ENCODE measurements at places on chromosomes 3 and 15.

GRCh38 chr3:79310016-79310415, 457.8 kb downstream of the ROBO1 start:
- DNase-seq: no peak

GRCh38 chr3:110856916-110857315, 214.7 kb upstream of the NECTIN3 start:
- no peak for DNase-seq

DNA sequence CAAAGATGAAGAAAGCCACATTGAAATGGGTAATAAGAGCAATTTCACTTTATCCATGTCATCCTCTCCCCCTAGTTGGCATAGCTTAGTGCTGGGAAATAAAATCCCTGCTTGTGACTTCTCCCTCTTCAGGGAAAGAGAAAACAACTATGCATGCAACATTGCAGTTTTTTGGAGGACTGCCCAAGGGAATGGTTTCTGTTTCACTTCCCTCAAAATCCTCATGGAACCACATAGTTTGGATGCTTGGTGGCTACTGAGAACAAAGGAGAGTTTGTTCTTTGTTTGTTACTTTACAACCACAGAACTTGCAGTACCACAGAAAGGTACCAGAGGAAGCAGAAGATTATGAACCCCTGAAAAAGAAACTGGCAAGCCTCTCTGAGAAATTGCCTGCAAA, 384.6 kb upstream of the RORA start:
- no peak for DNase-seq

GRCh38 chr15:32747921-32748342, 30.1 kb downstream of the GREM1 start:
- DNase-seq: no peak

DNA sequence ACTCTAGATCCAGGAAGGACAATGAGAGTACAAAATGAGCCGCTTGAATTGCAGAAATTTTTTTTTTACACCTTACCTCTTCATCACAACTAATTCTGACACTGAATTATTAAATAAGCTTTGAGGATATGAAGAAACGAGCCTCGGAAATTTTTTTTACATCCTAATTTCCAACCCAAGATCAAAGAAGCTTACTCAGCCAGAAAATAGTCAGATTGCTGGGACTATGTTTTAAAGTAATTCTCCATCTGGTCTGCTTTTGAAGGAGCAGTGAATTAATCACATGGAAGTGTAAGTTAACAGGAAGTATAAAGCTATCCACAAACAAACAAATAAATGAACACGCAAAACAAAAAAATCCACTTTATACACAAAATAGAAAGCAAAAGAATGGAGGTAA, 437.0 kb upstream of the KCNMB2 start:
- DNase-seq: no peak

DNA sequence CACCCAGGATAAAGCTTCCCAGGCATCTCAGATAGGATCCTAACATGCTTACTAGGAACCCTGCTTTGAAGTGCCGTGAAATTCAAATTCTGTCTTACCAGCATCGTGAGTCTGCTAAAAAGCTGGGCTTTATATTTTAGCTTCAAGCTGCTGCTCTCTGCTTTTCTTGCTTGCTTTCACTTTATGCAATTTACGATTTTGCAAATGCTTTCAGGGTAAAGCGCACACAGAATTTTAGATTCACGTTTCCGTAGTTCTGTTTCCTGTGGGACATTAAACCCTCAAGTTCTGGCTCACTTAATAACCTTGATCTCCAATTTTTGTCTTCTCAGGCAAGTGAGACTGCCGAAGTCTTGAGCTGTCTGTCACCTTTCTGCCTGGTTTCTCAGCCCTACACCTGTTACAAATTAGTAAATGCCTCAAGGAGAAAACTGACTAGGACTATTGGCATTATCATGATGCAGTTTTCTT, 170.5 kb upstream of the TGFBR2 start:
- DNase-seq: no peak

DNA sequence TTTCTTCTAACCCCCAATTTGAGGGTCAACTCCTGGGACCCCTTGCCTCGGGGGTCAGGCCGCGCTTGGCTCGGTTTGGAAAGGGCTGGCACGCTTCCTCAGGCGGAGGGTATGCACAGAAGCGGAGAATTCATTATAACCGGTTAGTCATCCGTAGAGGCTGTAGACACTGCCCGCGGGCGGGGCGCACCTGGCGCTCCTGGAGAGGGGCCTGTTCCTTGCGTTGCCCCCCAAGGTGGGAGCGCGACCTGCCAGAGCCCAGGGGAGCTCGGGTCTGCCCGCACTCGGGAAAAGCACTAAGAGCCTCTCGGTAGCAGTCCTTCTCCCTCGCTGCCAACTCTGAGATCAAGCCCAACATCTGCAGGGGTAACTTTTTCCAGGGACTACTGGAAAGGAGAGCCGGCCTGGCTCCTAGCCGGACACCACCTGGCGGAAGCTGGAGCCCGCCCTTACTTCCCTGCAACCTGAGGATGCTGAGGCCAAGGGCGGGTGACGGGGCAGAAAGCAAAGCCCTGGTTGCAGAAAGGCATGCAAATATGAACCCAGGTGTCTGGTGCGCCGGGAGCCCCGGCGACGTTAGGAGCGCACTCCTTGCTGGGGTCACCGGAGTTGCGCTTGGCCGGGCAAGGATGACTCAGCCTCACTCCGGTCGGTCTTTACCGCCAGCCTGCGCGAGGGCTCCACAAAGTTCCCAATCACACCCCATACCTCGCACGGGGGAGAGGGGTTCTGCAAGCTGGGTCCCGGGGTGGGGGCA, 1.5 kb upstream of the CACNA2D3 start:
- DNase-seq: no peak

GRCh38 chr3:186476044-186476468, 68.1 kb downstream of the CRYGS start:
- DNase-seq: no peak

DNA sequence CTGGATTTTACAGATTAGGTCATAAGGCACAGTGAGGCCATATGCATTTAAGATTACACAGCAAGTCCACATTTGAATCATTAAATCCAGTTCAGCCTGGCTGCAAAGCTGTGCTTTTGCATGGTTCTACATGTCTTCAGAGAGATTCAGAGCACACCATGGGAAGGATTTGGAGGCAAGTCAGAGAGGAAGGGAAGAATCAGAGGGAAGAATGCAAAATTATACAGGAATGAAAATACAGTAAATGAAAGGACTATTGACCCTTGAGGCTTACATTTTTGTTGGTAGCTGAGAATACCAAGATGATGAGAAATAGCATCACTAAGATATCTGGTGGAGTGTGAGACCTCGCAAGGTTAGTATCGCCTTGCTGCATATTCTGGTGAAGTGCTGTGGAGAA, 13.9 kb downstream of the FILIP1L start:
- no peak for DNase-seq

All from left kidney (tissue), 8 donors.